ENCODE measurements at places on chromosomes 13 and 19.

GRCh38 chr13:113813749-113814434, 50.0 kb downstream of the GAS6 start:
- DNase-seq: no peak

GRCh38 chr13:33487575-33488243, 202.2 kb upstream of the STARD13 start:
- DNase-seq: no peak

DNA sequence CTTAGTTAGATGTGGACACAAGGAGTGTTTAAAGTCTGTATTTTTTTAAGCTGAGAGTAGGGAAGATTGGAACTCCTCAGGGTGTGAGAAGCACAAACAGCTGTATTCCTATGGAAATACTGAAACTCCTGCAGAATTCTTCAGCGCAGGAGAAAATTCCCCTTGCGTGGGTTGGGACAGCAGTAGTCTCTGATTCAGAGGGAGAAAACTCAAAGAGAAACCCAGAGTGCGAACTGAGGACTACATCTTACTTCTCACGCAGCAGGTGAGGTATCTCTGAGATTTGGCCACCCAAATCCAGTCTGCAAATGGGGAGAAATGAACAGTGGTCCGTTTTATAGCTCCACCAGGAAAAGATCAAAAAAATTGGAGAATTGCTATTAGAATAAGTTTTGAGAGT, 60.9 kb downstream of the FRY start:
- no peak for DNase-seq

- no peak for DNase-seq
Observed at GRCh38 chr19:13173139-13173737, 23.0 kb downstream of the IER2 start.

DNA sequence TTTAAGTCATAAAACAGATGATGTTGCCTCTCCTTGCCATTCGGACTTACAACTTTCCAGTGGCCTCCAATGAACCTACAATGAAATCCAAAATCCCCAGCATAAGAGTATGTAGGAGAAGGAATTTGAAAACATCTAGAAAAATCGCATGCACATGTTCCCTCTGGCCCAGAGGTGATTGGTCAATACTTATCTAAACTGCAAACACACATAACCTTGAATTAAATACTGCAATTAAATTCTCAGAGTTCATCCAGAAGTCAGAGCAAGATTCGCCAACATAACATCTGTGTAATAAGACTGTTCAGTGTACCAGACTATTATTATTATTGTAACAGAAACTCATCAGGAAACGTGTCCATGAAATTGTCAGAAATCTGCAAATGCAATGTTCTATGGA, 82.2 kb upstream of the USP29 start:
- DNase-seq: no peak
